Thoracic aorta endothelial cell (primary cell): ENCODE measurements at places on chromosomes 7 and 10. TPM values are rescaled to one million over a fixed set of nuclear protein-coding genes. Genes with fewer than 3 reads are reported as not detected.

NEUROG3 gene
- not detected in 2 replicates for total RNA-seq

CPA2 gene
- not detected in 2 replicates for total RNA-seq

ZNF775 gene
- total RNA-seq: 4.3 and 5.1 TPM in 2 replicates

SEC61G gene
- total RNA-seq: 421 and 465 TPM in 2 replicates

CTTNBP2 gene
- total RNA-seq: not detected in 2 replicates

ANKRD30A gene
- not detected in 2 replicates for total RNA-seq

ORC5 gene
- 52.3 and 53.2 TPM in 2 replicates for total RNA-seq

CXCL12 gene
- total RNA-seq: 0.14 and 1.2 TPM in 2 replicates

NAT16 gene
- not detected in 2 replicates for total RNA-seq

PTEN gene
- total RNA-seq: 139 and 171 TPM in 2 replicates

FAM131B gene
- 0.93 TPM in 2 replicates for total RNA-seq

SFTPA1 gene
- not detected in 2 replicates for total RNA-seq

TFR2 gene
- total RNA-seq: 0.27 and 0.43 TPM in 2 replicates

IGF2BP3 gene
- total RNA-seq: 196 and 275 TPM in 2 replicates

TRA2A gene
- total RNA-seq: 56.8 and 67.8 TPM in 2 replicates

TMEM176B gene
- total RNA-seq: not detected in 2 replicates

SUGCT gene
- 1.8 and 2.0 TPM in 2 replicates for total RNA-seq

NUPR2 gene
- total RNA-seq: not detected in 2 replicates

FOXP2 gene
- 0.40 TPM in 1 of 2 replicates, not detected in the other for total RNA-seq

TSPAN12 gene
- 21.5 and 23.5 TPM in 2 replicates for total RNA-seq

TUBB8 gene
- 0.07 TPM in 1 of 2 replicates, not detected in the other for total RNA-seq

BEND7 gene
- total RNA-seq: 12.9 and 24.3 TPM in 2 replicates

PLEKHS1 gene
- not detected in 2 replicates for total RNA-seq

NOLC1 gene
- 75.4 and 76.1 TPM in 2 replicates for total RNA-seq

DLD gene
- 96.3 and 116 TPM in 2 replicates for total RNA-seq

CLCN1 gene
- total RNA-seq: not detected in 2 replicates

SEMA3A gene
- total RNA-seq: 0.29 and 0.66 TPM in 2 replicates

NEURL1 gene
- under 0.01 and 0.43 TPM in 2 replicates for total RNA-seq

DRGX gene
- not detected in 2 replicates for total RNA-seq

XRCC2 gene
- 12.5 and 17.3 TPM in 2 replicates for total RNA-seq

CLRN3 gene
- not detected in 2 replicates for total RNA-seq

TRPV6 gene
- not detected in 2 replicates for total RNA-seq

SPACDR gene
- 1.7 and 1.9 TPM in 2 replicates for total RNA-seq
